ENCODE measurements at places on chromosomes 2 and 18.

DNA sequence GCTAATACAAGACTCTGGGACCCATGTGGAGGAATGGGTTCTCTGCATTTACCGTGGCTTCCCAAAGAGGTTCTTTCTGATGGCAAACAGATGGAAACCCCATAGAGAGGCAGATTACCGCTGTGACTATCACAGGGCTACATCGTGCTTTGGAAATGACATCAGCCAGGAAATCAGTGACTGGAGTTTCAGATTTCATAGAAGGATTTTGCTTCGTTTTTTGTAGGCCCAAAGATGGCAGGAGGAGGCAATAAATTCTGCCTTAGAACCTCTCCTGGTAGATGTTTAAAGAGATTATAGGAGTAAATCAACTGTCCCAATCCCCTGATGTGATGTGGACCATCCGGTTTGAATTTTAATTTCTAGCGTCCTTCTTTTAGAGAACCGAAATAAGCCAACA lies 214.1 kb downstream of the AGPS start:
- no peaks in the 10 kb centered on the region for H3K36me3 ChIP-seq
- DNase-seq, result no peak
- no peak overlapping the region for H3K27ac ChIP-seq
- no peaks in the 10 kb centered on the region for H3K4me1 ChIP-seq

- no peak for DNase-seq
- no peaks in the 10 kb centered on the region for H3K4me1 ChIP-seq
- no peak overlapping the region for H3K4me3 ChIP-seq
- H3K36me3 ChIP-seq, result no peaks in the 10 kb centered on the region
Observed at GRCh38 chr2:21891191-21891590, 767.4 kb downstream of the TDRD15 start.

GRCh38 chr2:237592425-237592980 lies 2.0 kb upstream of the RAB17 start:
- H3K27me3 ChIP-seq, result peaks cover 22% of the 10 kb centered on the region
- no peaks in the 10 kb centered on the region for H3K36me3 ChIP-seq
- no peak for DNase-seq

GRCh38 chr2:174343623-174344455 lies 9.1 kb downstream of the SP9 start:
- H3K36me3 ChIP-seq, result no peaks in the 10 kb centered on the region
- DNase-seq, result peak; percentile 57
- peaks cover 82% of the 10 kb centered on the region for H3K27me3 ChIP-seq

Measured in neural progenitor cell (in vitro differentiated cells).